ENCODE measurements at places on chromosomes 7 and 10.

DNA sequence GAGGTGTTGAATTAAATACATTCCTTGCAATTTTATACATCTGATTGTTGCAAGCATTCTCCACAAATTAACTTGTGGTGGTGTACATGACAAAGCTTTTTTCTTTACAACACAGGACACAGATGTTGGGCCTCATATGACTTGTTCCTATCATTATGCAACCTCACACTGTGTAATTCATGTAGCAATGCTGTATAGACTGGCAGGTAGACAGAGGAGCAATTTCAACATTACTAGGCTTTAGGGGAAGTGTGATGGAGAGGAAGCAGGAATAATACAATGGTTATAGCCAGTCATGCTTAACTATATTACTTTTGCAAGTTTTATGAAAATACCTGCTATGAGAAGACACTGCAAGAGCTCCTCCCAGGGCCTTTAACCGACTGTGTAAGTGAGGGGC is 832.1 kb downstream of the CNTNAP2 start:
- no peak for DNase-seq

DNA sequence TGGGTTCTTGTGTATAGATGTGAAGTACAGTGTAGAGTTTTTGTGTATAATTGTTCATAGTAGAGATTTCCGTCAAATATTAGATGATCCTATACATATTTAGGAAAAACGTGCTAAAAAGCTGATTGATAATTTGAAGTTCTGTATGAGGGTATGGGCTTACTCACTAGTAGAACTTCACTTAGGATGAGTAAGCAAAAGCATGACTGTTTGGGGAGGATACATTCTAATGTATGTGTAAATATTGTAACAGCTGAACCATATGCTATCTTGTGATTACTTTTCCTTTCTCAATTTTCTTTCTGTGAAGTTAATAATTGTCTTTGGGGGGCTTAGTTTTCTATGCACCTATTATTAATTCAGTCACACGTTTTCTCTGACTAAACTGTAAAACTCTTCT is 53.2 kb upstream of the PDK4 start:
- DNase-seq = no peak

DNA sequence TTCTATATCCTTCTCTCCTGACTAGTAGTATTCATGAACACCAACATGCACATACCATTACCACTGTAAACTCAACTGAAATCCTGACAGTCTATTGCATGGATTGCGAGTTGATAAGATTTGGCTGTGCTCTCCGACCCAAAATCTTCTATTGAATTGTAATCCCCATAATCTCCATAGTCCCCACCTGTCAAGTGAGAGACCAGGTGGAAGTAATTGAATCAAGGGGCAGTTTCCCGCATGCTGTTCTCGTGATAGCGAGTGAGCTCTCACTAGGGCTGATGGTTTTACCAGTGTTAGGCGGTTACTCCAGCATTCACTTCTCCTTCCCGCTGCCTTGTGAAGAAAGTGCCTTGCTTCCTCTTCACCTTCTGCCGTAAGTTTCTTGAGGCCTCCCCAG is 261.8 kb downstream of the PHF14 start:
- DNase-seq = no peak

- no peak for DNase-seq
Measured at GRCh38 chr10:114925587-114926586, 12.1 kb upstream of the TRUB1 start.

DNA sequence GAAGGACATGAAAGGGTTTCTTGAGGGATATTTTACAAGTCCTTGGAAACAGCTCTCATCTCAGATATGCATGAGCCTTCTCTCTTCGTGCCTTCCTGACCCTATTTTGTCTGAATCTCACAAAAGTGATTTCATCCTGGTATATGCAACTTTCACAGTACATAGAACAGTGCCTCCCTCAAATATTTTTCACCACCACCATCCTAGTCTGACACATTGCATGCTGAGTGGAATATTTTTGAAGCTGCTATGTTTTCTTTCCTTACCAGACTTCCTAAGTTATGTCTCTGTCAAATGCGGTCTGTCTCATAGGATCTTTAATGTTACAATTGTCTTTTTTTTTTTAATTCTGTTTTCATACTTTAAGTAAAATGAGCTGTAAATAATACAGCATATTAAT is 673.3 kb upstream of the LRRN3 start:
- no peak for DNase-seq

- no peak for DNase-seq
Measured at GRCh38 chr7:105764506-105764905, 111.9 kb downstream of the ATXN7L1 start.

GRCh38 chr7:73682745-73683055 is 553 bp downstream of the DNAJC30 start:
- no peak for DNase-seq

DNA sequence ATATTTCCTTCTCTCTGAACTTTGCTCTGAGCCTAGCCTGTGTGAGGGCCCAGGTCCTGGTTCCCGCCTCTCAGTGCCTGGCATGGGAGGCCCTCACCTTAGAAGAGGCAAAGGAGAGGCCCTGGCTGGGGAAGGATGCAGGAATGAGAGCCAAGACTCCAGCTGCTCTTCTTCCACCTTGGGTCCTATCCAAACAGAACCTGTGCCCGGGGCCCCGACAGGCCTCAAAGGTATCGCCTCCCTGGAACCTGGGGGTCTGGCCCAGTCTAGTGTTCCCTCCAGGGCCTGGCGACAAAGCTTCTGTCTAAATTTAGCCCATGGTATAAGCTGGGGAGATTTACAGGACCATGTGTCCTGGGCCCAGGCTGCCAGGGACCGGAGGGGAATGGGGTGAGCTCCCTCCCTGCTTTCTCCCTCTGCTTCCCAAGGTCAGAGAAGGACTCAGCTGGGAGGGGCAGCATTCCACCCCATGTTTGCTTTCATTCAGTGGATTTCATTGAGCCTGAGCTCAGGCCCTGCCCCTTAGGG is 12.0 kb upstream of the CRHR2 start:
- peak; percentile 56 for DNase-seq

GRCh38 chr10:72133517-72133916 is 45.2 kb upstream of the SPOCK2 start:
- DNase-seq = no peak

DNA sequence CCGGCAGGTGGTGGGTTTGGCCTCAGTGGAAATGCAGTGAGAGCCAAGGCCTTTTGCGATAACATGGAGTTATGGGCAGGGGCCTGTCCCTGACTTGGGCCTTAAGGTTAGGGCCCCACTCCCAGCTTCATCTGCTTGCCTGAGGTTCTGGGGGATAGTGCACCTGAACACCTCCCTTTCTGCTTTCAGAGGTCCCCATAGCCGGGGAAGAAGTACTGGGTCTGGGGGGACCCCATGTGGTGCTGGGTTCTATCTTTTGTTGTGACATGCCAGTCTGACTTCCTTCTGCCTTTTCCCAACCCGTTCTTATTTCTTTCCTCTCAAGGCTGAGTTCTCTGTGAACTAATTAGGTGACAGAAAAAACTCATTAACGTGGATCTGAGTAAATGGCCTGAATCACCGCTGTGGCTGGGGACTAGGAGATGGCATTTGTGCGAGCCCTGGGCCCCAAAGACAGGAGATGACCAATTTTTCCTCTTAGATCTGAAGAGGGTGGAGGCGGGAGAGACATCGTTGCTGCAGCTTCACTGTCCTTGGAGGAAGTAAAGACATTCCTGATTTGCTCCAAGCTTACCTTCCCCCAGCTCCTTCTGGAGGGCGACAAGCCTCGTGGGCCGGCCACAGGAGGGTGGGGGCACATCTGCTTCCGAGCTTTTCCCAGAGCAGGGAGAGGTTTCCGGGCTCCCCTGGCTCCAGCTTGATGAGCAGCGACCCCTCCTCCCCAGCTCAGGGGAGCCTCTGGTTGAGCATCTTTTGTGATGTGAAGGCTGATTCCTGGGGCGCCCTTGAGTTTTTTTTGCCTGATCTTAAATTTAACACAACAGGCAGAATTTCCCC is 2.0 kb downstream of the AGAP3 start:
- DNase-seq = no peak

DNA sequence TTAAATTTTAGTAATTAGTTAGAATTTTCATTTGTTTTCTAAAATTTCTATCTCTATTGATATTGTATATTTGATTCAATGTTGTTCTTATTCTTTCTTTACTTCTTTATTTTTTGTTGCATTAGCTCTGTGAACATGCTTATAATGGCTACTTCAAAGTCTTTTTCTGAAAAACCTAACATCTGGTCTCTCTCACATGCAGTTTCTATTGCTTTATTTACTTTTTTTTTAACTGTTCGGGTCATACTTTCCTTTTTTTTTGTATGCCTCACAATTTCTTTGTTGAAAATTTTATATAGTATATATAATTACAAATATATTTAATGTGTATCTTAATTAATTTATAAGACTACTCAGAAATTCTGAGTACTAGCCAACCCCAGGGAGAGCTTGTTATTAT is 52.1 kb upstream of the PLXDC2 start:
- DNase-seq = no peak

GRCh38 chr7:136502162-136502561 is 366.3 kb upstream of the CHRM2 start:
- DNase-seq = no peak

GRCh38 chr10:121154310-121154709 is 303.1 kb downstream of the WDR11 start:
- no peak for DNase-seq

DNA sequence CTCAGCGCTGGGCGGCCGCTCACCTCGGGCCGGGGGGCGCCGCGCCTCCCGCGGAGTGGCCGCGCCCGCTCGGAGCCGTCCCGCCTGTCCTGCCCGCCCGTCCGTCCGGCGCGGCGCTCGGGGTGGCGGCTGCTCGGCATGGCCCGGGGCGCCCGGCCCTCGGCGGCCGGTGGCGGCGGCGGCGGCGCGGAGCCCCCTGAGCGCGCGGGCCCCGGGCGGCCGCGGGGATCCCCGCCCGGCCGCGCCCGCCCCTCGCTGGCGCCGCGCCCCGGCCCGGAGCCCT is 338 bp downstream of the SDK1 start:
- no peak for DNase-seq

DNA sequence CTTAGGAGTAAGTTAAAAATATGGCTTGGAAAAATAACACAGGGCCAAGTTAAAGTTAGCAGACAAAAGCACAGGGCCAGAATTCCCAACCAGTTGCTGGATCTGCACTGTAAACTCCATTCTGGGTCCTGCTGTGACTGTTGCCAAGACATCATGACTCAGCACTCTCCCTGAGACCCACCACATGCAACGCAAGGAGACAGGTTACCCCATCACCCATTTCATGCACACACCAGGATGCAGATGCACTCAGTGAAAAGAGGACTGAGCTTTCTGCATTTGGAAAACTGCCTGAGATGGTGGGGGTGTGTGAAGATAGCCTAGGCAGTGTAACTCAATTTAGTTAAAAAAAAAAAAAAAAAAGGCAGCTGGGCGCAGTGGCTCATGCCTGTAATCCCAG is 97.6 kb upstream of the ZNF438 start:
- DNase-seq = no peak

- DNase-seq = no peak
Measured at GRCh38 chr7:91504919-91505318, 240.7 kb downstream of the FZD1 start.

DNA sequence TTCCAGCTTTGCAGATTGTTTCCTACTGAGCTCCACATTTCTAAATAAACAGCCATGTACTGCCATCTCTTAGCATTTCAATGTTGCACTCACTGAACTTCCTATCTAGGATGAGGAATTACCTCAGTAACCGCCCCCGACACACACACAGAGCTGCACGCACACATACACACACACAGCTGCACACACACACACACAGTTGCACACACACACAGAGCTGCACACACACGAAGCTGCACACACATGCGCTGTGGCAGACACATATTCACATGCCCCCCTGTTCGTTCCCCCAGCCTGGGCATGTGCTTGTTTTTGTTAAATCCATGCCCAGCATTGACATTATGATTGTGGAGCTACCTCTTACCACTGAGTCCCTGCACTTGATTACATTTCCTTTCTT is 39.6 kb upstream of the CNPY1 start:
- DNase-seq = no peak

- no peak for DNase-seq
Measured at GRCh38 chr10:50392966-50393718, 141.8 kb upstream of the ASAH2 start.

GRCh38 chr7:106571563-106571962 is 89.4 kb downstream of the CCDC71L start:
- DNase-seq = no peak

DNA sequence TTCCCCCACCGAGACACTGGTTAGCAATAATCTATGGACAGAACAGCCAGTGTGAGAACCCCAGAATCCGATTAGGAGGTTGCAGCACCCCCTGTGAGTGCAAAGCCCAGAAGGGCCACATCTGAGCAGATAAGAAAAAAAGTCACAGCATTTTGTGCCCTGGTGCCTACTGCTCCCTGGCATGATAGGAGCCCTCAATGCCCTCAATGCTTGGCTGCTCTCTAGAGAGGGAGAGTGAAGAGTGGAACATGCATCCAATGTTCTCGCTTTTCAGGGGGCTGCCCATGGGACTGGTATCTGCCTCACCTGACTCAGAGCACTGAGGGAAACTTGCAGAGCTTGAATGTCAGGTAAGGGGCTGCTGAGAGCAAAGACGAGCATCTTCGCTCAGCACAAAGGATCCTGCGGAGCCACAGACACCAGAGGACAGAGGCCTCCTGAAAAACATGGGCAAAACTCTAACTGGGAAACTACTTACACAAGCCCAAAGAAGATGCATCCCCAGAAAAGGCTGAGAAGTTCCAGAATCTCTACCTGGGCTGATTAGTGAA is 98.0 kb upstream of the FAM20C start:
- DNase-seq = no peak

- DNase-seq = no peak
Measured at GRCh38 chr7:38448584-38449234, 175.3 kb upstream of the TARP start.

- DNase-seq = no peak
Measured at GRCh38 chr10:30420766-30421165, 13.2 kb upstream of the MAP3K8 start.

GRCh38 chr7:11466517-11467105 is 365.4 kb downstream of the THSD7A start:
- no peak for DNase-seq

GRCh38 chr7:123680580-123680979 is 24.9 kb downstream of the LMOD2 start:
- DNase-seq = no peak

- DNase-seq = no peak
Measured at GRCh38 chr7:97873606-97874005, 1.4 kb upstream of the ASNS start.

GRCh38 chr10:62049624-62050345 is 148.3 kb downstream of the ARID5B start:
- no peak for DNase-seq

DNA sequence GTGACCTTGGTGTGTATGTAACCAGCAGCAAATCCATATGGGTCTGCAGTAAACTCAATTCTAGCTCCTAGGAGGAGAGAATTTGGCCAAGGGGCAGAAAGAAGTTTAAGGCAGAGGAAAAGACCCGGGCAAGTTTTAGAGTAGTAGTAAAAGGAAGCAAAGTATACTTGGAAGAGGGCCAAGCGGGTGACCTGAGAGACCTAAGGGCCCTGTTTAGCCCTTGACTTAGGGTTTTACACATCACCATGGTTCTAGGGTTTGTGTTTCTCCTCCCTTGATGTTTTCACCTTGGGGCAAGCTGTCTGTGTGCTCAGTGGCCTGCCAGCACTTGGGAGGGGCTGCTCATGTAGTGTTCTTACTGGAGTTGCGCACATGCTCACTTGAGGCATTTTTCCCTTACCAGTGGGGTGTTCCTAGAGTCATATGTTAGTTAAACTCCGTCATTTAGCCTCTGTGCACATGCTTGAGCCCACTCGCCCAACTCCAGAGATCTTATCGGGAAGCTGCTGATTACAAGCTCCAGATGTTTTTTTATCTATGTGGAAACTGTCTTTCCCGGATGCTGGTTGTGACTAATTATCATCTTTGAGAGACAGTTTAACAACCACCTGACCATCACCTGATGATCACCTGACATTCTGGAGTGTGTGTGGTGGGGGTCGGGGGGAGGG is 137.6 kb upstream of the PRSS1 start:
- no peak for DNase-seq

- DNase-seq = no peak
Measured at GRCh38 chr10:111249925-111250324, 173.1 kb downstream of the ADRA2A start.

All from cerebellum (tissue), 4 donors.